Vagina (tissue), 2 donors: ENCODE measurements at places on chromosomes 12 and 14.

DNA sequence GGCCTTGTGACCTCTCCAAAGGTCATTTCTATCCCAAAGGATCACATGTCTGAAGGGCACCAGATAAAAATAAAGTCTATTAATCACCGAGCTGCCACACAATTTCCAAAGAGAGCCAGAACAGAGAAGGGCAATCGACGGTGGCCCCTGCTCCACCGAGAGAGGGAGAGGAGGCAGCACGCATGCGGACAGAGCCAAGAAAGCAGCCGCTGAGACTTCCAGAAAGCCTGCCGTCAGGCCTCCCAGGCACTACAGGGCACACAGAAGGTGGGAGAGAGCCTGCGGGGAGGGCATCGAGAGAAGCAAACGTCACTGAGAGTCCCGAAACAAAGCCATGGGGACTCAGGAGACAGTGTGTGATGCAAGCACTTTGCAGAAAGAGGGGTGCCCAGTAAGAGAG is 182.0 kb downstream of the DPF3 start:
- DNase-seq: no peak

GRCh38 chr12:73984552-73984951 is 553.1 kb upstream of the ATXN7L3B start:
- no peak for DNase-seq

GRCh38 chr12:52534482-52534881 is 14.3 kb upstream of the KRT5 start:
- no peak for DNase-seq

DNA sequence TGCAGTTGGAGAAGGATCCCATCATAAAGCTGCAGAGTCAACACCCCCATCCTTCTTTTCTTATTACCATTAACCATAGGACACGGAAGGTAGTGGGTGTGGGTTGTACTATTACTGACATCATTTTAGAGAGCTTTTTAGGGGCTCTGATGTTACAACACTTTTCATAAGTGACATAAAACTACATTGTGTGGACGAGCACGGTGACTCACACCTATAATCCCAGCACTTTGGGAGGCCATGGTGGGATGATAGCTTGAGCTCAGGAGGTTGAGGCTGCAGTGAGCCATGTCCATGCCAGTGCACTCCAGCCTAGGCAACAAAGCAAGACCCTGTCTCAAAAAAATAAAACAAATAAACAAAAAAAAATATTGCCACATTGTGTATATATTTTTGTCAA is 167.1 kb downstream of the DUSP6 start:
- DNase-seq: no peak

DNA sequence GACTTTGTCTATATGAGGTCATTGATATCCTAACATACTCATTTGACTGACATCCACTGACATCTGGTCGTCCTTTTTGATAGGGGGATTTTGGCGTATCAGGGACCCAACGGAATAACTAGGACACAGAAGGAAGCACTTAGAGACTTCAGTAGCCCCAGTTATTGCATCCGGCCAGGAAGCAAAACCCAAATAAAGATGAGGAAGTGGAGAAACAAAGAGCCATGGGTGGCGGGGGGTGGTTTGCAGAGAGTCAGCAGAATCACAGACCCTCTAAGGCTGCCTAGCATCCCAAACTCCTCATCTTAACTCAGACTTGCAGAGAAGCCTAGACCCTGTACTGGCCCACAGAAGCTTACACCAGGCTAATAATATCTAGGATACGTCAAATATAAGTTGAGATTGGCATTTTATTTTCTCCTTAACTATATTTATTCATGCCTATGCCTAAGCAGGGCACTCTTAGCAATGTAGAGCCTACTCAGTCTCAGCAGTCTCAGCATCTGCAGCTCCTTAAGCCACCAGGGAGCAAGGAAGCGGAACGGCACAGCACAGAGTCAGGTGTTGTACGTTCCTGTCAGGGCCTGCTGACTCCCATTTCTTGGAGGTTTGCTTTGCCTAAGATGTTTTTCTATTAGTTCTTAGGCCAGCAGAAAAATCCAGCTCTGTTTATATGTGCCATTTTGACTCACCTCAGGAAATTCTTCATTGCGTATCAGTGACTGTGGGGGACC is 45.1 kb downstream of the KCNA1 start:
- DNase-seq: no peak

DNA sequence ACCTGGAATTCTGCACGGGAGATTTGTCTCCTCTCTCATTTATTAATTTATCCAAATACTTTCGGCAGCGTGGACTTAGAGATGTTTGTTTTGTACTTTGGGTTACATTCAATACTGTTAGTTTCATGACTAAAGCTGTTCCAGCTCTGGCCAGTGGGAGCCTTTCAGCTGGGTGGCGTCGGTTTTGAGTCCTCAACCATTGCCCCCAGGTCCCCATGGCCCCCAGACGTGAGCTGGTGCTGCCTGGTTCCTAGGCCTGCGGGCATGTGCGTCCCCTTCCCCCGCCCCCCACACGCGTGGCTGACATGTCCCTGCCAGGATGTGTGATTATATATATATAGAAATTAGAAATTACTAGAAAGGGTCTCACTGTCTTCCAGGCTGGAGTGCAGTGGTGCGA is 48.2 kb downstream of the KIF26A start:
- no peak for DNase-seq

GRCh38 chr12:109619002-109619604 is 45.5 kb downstream of the MVK start:
- DNase-seq: no peak

DNA sequence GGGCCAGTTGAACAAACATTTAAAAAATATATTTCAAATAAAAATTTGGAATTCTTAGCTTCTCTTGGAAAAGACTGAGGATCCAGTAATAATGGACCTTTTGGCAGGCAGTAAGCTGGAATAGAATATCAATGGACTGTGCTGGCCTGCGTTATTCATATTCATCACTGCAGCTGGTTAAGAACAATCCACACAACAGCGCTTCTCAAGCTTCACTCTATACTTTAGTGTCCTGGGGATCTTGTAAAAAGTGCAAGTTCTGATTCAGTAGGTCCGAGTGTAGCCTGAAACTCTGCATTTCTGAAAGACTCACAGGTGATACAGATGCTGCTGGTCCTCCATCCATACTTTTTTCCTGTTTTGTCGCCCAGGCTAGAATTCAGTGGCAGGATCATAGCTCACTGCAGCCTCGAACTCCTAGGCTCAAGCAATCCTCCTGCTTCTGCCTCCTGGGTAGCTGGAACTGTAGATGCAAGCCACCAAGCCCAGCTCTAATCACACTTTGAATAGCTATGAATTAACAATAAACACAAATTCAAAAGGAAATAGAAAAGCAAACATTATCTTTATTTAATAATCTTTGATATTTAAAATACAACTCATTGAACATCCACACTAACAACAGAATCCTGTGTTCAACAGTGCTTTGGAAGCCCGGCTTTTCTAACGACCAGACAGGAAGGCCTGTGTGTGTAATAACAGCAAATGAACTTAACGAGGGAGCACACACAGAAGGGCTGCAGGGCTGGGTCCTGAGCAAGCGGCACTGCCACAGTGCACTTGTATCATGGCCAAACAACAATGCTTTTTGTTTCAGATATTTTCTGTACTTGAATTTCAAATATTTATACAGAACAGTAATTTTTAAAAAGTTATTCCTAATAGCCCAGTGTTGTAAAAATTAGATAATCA is 18.4 kb upstream of the TRIP11 start:
- DNase-seq: no peak

GRCh38 chr12:68042212-68042699 is 53.0 kb downstream of the IFNG-AS1 start:
- no peak for DNase-seq

- no peak for DNase-seq
These were observed 25.2 kb upstream of the SCFD1 start for GRCh38 chr14:30596935-30597334.

DNA sequence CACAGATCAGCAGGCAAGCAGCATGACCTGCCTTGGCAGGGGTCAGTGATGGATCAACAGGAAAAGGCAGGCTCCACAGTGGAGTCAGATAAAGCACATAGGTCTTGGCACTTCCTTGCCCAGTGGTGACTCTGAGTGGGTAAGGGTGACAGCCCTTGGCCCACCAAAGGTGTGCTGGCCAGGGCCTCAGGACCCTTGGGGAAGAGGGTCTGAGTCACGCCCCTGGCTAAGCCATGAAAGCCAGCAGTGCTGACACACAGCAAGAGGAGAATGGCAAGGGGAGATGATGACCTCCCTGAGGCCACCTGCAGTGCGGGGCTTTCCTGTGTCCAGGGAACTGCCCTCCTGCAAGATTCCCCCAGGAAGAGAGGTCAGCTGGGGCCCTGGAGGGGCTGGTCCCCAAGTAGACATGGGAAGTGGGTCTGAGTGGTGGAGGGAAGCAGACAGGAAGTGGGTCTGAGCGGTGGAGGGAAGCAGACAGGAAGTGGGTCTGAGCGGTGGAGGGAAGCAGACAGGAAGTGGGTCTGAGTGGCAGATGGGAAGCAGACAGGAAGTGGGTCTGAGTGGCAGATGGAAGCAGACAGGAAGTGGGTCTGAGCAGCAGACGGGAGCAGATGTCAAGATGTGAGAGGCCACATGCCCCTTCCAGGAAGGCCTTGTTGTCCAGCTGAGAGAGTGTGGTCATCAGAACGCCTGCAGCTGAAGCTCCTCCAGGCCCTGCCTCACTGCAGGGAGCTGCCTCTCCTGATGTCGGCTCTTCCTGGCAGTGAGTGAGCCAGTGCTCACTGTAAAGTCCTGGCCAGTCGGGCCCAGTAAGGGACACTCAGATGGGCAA is 34.8 kb downstream of the DIO3 start:
- DNase-seq: peak; percentile 77

GRCh38 chr12:54378796-54379397 is 5.6 kb downstream of the ZNF385A start:
- DNase-seq: no peak

GRCh38 chr12:114404926-114405518 is 922 bp downstream of the TBX5 start:
- no peak for DNase-seq

DNA sequence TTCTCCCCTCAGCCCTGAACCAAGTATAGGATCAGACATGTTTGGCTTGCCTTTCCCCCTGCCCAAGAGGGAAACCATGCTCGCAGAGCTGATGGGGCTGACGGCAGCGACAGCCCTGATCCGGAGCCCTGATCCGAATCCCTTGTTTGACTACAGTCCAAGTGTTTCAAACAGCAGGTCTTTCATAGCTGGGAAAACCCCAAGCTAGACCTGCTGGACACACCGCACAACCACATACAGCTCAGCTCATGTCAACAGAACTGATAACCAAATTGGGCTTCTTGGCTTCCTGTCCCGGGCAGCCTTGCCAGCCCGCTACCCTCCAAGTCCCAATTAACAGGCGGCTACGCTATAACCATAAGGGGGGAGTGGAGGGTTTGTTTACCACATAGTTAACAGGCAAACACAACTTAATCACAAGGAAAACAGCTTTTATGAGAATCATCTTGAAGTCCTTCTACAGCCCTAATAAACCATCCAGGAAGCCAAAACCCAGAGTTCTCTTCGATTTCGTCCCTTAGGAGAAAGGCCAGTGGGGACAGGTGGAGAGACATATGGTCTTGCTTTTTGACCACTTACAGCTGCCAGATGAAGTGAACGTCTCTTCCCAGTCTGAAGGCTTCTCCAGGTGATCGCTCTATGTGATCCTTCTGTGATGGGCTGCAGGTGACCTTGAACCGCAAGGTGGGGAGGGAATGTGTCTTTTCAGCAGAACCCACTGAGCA is 64.5 kb upstream of the MANSC4 start:
- DNase-seq: no peak

GRCh38 chr12:70513426-70513825 is 123.8 kb downstream of the PTPRB start:
- no peak for DNase-seq

DNA sequence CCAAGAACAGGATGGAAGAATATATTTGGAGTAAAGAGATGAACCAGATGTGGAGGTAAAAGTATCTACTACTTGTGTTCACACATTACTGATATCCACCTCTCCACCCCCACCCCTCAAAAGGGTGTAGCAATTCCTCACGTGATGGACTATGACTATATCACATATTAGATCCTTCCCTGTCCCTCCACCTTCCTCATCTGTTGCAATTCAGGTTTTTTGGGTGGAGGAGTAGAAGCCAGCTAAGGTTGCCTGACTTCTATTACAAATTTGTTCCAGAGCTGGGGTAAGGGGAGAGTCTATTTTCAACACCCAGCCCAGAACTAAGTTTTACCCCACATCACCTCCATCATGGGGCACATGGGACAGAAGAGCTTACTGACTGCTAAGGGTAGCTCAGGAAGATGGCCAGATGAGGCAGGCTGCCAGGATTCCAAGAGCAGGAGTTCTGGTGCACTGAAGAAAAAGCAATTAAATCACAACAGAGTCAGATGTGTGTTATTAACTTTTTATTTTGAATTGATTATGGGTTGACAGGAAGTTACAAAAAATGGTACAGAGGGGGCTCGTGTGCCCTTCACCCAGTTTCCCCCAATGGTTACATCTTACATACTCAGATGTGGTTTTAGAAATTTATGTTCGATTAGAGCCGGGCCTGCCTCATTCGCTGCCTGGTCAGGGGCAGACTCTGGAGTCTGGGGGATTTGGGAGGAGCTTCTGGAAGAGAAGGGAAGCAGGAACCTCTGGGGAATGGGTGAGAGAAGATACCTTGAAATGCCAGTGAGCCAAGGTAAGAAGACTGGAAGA is 2.1 kb downstream of the RNASE13 start:
- no peak for DNase-seq

- no peak for DNase-seq
These were observed 72.6 kb upstream of the REP15 start for GRCh38 chr12:27623645-27624044.

DNA sequence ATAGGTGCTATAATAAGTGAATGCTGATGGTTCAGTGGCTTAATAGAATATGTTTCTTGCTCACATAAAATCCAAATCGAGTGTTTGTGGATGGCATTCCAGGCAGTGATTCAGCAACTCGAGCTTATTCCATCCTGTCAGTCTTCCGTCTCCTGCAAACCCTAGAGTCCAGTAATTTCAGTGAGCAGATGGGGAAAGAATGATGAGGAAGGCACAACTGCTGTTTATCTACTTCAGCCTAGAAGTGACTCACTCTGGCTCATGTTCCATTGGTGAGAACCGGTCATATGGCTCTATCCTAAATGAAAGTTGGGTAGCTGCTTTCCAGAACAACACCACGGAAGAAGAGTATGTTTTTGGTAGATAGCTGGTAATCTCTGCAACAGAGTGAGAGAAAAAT is 421.8 kb upstream of the PDE3A start:
- DNase-seq: no peak

- no peak for DNase-seq
These were observed 486.7 kb downstream of the APAF1 start for GRCh38 chr12:99131751-99132199.

DNA sequence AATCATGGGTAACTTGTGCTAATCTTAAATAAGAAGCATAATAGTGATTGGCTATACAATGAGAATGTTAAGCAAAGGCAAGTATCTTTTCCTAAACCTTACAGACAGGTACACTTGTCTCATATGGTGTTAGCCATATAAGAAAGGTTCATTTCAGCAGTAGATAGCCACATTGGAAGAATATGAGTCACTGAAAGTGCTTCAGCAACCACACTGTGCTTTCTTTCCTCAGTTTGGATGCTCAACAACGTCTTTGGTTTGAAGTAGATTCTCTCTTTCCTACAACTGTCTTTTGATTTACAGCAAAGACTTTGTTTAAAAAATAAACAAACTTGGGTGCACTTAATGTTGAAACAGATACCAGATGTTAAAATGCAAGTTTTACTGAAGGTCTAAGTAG is 8.9 kb downstream of the DDHD1 start:
- DNase-seq: no peak

- DNase-seq: no peak
These were observed 81.0 kb downstream of the CLMN start for GRCh38 chr14:95238487-95239298.
